ENCODE measurements at places on chromosomes 2 and 18. TPM values are rescaled to one million over a fixed set of nuclear protein-coding genes. Genes with fewer than 3 reads are reported as not detected.

The RFTN2 gene
- total RNA-seq: 5.6 TPM

The PRSS56 gene
- not detected for total RNA-seq

The OSBPL6 gene
- 6.4 TPM for total RNA-seq

The BCL2 gene
- 7.3 TPM for total RNA-seq

The ALPG gene
- not detected for total RNA-seq

The CHRNA1 gene
- total RNA-seq: 0.33 TPM

The CCDC150 gene
- total RNA-seq: 0.66 TPM
